Nephron progenitor cell (in vitro differentiated cells): ENCODE measurements at places on chromosomes 4 and X.
A peak's percentile ranks its signal among the peaks of the same experiment; 100 is the strongest.

DNA sequence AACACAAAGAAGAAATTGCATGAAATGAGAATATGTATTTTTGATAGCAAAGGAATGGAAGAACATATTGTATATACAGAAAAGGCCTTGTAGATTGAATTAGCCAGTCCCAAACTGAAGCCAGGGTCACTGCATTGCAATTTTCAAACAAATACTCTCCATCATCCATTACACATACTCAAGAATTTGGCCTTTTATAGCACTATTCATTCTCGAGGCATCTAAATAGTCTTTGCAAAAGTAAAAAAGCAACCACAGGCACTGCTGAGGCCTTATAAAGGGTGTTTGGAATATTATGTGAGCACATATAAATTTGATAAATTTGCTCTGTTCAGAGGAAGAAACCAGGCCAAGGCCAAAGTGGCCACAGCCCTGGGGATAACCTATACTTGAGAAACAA lies 123.0 kb downstream of the ZNF827 start:
- DNase-seq, result no peak

GRCh38 chr4:76680952-76681351 lies 217.0 kb downstream of the SOWAHB start:
- DNase-seq, result no peak

- no peak for DNase-seq
Measured at GRCh38 chrX:109880629-109881028, 122.3 kb upstream of the TMEM164 start.

- DNase-seq, result peak; percentile 30
Measured at GRCh38 chr4:20273793-20274192, 22.1 kb downstream of the SLIT2 start.

DNA sequence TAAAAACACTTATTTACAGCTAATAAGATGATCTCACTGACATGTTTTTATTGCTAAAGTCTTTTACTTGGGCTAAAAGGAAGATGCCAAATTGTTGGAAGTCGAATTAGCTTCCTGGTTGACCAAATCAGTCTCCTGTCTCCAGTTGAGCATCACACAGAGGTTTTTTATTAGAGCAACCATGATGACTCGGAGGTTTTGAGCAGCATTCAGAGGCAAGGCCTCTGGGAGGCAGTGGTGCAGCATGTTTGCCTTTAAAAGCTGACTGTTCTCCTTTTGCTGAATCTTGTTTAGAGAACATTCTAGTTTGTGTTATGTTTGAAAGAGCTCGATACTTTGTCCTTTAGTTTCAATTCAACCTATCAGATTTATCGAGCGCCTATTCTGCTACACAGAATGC lies 2.1 kb downstream of the UCHL1 start:
- peak; percentile 19 for DNase-seq

DNA sequence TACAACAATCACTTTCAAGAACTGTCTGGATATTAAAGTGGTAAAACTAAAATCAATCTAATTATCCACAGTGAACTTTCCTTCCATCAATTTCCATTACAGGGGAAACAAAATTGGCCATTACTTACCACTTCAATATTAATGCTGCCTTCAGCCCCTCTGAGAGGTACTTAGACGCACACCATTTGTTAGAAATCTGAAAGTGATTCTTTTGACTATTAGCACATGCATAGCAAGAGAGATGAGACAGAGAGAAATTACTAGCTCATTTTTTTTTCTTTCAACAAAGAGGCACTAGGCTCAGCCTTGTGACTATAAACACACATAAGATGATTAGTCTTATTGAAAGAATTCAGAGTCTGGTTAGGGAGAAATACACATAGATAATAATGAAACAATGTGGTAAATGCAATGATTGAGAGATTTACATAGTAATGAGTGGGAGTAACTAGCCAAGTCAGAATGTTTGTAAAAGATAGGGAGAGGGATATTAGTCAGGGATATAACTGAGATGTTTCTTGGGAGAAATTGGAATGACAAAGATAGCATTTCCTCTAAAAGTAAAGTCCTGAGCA lies 93.3 kb downstream of the YIPF7 start:
- no peak for DNase-seq

DNA sequence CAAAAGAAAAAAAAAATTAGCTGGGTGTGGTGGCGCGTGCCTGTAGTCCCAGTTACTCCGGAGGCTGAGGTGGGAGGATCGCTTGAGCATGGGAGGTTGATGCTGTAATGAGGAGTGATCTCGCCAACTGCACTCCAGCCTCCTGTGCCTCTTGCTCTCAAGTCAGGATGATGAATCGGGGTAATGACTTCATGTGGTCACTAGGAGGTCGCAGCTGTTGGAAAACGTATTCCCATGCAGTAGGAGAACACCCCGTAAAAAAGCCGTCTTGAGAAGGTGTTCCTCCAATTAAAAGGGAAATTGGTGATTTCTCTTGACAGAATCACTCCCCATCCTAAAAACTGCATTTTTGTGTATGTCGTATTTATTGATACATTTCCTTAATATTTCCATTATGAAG lies 2.2 kb downstream of the CCNB3 start:
- no peak for DNase-seq

DNA sequence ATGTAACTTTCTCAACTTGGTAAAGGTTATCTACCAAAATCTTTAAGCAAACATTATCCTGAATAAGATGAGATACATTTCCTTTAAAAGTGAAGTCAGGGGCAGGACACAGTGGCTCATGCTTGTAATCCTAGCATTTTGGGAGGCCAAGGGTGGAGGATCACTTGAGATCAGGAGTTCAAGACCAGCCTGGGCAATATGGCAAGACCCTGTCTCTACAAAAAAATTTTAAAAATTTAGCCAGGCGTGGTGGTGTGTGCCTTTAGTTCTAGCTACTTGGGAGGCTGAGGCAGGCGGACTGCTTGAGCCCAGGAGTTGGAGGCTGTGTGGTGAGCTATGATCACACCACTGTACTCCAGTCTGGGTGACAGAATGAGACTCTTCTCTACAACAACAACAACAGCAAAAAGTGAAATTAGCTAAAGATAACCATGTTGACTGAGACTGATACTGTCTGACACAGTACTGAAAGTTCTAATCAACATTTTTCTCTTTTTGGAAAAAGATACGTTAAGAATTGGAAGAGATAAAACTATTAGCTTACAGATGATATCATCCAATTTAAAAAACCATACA lies 4.9 kb downstream of the DCAF16 start:
- DNase-seq, result no peak

GRCh38 chr4:52576961-52577623 lies 82.0 kb downstream of the USP46 start:
- no peak for DNase-seq

GRCh38 chr4:183989461-183989860 lies 84.4 kb downstream of the STOX2 start:
- no peak for DNase-seq

- DNase-seq, result no peak
Measured at GRCh38 chr4:147633113-147633512, 15.9 kb downstream of the TMEM184C start.

GRCh38 chr4:181687116-181687515 lies 556.1 kb upstream of the TENM3 start:
- DNase-seq, result no peak

- peak; percentile 36 for DNase-seq
Measured at GRCh38 chrX:39450234-39450977, 647.4 kb downstream of the BCOR start.

- DNase-seq, result no peak
Measured at GRCh38 chr4:81605271-81605670, 133.6 kb upstream of the RASGEF1B start.

GRCh38 chr4:156560701-156561100 lies 410.9 kb downstream of the PDGFC start:
- DNase-seq, result no peak

DNA sequence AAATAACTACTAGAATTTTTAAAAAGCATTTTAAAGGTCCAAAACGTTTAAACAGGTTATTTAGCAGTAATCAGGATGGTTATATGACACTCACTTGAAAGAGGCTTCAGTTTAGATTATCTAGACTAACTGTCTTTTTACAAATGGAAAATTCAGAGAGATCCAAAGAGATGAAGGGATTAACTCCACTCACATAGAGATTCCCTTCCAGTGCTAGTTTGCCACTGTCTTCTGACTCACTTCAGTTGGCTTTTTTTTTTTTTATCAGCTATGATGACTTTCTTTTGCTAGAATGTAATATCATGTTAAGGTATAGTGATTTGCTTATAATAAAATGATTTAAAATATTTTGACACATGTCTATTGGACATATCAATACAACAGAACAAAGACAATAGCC lies 43.8 kb downstream of the GALNT7 start:
- no peak for DNase-seq

DNA sequence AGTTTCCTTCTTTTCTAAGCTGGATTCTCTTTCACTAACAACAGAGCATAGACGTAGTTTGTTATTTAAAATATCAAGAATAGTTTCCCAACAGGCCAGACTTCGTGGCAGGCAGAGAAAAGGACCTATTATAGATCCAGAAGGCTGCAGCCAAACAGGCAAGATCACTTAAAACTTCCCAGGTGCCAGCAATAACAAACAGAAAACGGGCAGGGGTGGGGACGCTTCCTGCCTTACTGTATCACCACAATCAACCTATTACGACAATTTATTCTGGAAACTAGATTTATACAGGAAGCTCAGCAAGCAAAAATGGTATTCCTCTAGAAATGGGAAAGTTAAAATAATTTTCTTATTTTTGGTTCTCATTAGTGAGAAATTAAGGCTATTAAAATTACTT lies 22.1 kb downstream of the RWDD4 start:
- no peak for DNase-seq

DNA sequence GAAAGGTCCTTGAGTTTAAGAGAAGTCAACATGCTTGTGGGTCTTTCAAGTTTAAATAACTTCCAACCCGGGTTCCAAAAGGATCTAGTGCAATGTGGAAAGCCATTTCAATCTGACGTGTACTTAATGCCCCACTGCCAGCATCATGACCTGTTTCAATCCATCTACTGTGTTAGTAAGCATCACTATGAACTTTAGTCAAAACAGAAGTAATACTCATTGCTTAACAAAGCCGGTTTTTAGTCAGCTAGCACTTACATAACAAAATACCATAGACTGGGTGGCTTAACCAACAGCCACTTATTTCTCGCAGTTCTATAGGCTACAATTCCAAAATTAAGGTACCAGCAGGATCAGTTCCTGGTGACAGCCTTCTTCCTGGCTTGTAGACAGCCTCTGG lies 677.5 kb downstream of the DMD start:
- no peak for DNase-seq

DNA sequence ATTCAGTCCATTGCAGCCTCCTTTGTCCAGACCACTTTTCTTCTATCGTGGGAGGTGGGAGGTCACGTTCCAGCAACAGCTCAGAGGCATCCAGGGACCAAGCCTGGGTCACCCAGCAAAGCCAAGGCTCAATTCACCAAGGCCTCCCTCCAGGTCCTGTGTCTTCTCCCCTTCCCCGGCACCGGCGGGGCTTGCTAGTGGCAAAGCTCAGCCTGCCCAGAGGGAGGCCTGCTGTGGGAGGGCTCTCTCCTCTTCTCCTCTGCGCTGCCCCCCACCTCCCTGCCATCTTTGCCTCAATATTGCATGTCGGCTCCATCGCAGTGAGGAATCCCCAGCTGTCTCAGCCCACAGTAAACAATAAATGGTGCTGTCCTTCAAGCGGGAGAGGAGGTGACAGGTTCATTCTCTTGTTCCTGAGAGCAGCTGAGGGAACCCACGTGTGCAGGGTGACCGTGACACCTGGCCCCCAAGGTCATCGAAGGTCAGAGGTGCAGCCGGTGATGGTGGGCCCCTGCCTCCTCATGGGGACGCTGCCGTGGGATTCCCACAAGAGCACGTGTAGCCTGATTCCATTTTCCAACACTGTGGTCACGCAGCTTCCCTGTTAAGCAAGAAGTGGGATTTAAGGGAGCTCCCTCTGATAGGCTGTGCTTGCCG lies 111.5 kb upstream of the PSAPL1 start:
- DNase-seq, result no peak

GRCh38 chrX:24305905-24306304 lies 8.0 kb downstream of the SUPT20HL2 start:
- no peak for DNase-seq

GRCh38 chr4:86592553-86593249 lies 1.4 kb upstream of the PTPN13 start:
- no peak for DNase-seq

- DNase-seq, result no peak
Measured at GRCh38 chrX:11470250-11470974, 177.2 kb downstream of the AMELX start.

DNA sequence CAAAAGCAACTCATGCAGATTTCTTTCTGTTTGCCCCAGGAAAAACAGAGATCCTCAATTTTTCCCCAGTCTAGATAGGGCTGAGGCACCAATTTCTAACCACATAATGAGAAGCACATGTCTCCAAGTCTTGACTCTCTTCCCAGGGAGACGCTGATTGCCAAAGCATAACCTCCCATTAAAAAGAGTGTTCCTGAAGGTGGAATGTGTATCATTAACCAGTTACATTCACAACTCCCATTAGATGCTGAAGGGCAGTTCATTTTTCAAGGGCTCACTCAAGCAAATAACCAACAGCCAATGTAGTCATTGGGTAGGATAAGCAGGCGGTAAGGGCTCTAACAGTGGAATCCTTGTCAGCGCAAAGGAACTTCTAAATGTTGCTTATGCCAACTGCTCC lies 27.5 kb downstream of the TMEM47 start:
- DNase-seq, result no peak

DNA sequence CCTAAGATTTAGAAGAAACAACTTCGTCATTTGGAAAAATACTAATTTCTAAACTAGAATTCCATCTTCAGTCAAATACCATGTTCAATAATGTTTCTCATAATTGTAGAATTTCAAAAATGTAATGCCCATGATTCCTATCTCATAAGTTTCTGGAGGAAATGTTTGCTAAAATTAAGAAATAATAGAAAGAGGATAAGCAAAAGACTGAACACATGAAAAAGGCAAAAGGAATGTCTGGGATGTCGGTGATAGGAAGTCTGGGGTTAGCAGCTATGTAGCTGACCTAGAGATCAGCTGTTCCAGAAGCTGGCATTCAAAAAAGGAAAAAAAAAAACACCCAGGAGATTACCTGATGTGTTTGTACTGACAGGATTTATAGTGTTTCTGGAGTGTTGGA lies 18.9 kb upstream of the PCDH10 start:
- DNase-seq, result no peak

GRCh38 chrX:119247702-119248101 lies 11.6 kb downstream of the PGRMC1 start:
- no peak for DNase-seq

DNA sequence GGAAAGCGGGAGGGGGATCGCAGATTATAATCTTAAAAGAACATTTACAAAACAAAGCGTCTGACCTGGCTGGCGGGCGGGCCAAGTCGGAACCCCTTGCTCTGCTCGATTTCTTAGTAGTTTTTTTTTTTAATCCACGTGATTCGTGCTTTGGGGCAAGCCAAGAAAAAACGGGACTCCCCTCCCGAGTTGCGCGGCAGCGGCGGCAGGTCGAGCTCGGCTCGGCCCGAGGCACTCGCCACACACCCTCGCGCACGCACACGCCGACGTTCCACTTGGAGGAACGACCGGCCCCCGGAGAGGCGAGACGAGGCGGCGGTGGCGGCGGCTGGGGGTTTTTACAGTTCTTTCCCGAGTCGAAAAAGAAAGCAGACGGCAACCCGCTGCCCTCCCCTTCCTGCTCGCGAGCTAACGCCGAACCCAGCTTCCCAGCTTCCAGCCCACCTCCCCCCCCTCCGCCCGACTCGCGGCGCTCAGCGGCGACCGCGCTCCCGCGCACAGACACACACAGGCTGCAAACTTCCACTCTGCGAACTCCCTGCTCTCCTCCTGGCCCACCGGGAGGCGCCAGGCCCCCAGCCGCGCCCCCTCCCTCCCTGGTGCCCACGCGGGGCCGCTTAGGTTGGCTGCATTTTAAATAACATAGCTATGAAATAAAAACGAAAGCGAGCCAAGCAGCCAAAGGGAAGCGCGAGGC lies 1.2 kb downstream of the BCOR start:
- peak; percentile 58 for DNase-seq
